ENCODE measurements at places on chromosomes 11 and 22.

GRCh38 chr11:114892381-114893197 is 214.3 kb downstream of the NXPE2 start:
- DNase-seq = no peak

DNA sequence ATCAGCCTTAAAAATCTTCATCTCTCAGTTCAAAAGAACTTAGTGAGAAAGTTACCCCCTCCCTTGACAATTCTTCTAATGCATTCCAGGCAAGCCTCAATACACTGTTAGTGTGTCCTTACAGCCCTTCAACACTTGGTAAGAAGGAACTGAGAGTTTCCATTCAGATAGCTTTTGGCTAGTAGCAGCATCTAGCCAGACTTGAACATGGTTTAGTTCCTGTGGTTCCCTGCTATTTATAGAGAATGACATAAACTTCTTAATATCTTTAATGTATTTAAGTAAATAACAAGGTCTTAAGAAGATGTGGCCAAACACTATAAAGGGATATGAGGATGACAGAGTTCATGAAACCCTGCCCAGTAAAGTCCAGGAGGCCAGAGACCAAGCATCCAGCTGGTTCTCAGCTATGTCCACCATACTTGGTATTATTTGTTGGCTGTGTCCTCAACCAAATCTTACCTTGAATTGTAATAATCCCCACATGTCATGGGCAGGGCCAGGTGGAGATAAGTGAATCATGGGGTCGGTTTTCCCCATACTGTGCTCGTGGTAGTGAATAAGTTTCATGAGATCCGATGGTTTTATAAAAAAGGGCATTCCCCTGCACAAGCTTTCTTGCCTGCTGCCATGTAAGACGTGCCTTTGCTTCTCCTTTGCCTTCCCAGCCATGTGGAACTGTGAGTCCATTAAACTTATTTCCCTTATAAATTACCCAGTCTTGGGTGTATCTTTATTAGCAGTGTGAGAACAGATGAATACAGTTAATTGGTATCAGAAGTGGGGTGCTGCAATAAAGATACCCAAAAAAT is 132.4 kb downstream of the LARGE1 start:
- DNase-seq = no peak

- DNase-seq = peak; percentile 34
These were observed 10.8 kb upstream of the OR51D1 start for GRCh38 chr11:4626207-4627099.

GRCh38 chr11:47001781-47002181 is 65.2 kb downstream of the CSTPP1 start:
- no peak for DNase-seq

DNA sequence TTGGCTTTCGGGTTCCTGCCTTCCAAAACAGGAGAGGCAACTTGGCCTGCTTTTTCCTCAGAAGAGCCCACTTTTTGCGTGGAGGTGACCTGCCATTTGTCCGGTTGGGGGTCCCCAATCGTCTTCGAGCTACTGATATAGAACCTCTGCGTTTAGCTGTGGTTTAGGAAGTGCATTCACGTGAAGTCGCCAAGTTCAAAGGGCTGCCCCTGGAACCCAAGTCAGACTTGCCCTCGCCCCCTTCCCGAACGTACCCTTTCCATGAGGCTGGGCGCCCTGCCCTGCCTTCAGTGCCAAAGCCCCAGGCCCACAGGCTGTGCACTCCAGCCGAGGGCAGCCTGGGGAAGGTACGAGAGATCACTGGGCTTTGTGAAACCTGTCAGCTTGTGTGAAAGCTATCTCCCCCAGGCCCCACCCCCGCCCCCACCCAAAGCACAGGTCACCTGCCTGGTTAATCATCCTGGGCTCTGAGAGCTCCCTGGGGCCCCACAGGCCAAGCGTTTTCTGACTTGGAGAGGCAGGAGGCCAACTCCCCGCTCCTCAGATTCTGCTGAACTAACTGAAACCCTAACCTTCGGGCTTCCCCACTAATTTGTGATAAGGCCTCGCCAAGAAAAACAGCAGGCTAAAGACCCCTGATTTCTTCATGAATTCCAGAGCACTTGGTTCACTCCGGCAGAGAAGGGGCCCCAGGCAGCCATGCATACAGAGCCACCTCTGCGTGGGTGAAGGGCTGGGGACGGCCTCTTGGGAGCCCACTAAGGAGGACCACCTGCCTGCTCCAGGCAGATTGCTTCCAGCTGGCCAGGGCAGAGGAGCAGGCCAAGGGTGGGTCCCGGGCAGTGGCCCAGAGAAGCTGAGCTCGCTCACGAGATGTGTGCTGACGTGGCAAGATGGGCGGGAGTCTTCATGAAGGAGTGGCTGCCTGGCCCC is 25.8 kb upstream of the KCNQ1OT1 start:
- DNase-seq = no peak
